ENCODE measurements at places on chromosomes 12 and 14.

GRCh38 chr12:5014269-5014668 lies 29.4 kb upstream of the KCNA5 start:
- DNase-seq = no peak

GRCh38 chr12:27468241-27468640 lies 21.7 kb downstream of the SMCO2 start:
- no peak for DNase-seq

- no peak for DNase-seq
These were observed 54.4 kb downstream of the ANAPC7 start for GRCh38 chr12:110349096-110349495.

DNA sequence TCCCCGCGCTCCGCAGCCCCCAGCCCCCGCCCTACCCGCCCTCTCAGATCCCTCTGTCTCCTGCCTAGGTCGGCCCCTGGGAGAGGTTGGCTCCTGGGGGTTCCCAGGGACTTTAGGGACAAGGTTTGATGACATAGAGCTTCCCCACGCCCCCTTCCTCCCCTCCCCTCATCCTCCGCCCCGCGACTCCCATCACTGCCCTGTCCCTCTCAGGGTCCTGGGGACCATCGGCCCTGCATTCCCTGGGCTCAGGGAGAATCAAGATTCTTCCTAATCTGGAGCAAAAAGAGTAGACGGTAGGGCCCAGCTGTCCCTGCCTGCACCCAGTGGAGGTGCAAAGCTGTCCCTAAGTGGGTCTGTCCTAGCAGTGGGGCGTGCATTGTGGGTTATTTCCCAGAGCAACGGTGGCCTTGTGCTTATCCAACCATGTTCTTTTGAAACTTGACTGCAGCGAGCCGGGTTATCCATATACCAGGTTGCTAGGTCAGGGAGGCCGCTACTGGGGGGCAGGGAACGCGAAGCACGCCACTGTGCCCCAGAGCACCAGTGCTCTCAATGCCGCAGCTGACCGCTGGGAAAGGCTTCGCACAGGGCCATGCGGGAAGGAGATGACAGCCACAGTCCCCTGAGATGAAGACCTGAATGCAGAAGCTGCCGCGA lies 124.4 kb upstream of the PRMT8 start:
- no peak for DNase-seq

- DNase-seq = no peak
These were observed 14.2 kb upstream of the SLC24A4 start for GRCh38 chr14:92308716-92309115.

- DNase-seq = no peak
These were observed 96.3 kb upstream of the EEA1 start for GRCh38 chr12:93025145-93026103.

DNA sequence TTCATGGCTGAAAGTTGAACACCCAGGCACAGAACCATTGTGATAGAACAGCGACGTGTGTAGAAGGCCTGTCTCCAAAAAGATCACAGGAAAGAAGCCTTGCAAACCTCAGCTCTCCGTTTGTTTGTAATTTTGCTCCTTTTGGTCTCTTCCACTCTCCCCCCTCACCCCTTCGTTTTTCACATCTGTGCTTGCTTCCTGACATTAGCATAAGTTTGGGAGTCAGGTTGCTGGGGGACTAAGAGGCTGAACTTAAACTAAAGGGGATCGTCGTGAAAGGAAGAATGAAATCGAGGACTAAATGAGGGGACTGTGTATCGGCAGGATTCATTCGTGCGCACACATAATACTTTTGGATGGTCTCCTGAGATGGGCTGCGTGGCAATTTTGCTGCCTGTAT lies 200.6 kb downstream of the BCAT1 start:
- DNase-seq = no peak

GRCh38 chr14:58876608-58877007 lies 238.8 kb downstream of the DACT1 start:
- DNase-seq = no peak

- DNase-seq = no peak
These were observed 1325.1 kb downstream of the SLC16A7 start for GRCh38 chr12:60920841-60921495.
